Aorta (tissue), 5 donors: ENCODE measurements at places on chromosomes 5 and 9. TPM values are rescaled to one million over a fixed set of nuclear protein-coding genes. Genes with fewer than 3 reads are reported as not detected.
A peak's percentile ranks its signal among the peaks of the same experiment; 100 is the strongest.

Gene SPATA31C1
- total RNA-seq: not detected

- no peak for DNase-seq
Measured at GRCh38 chr5:63152871-63153270, 574.3 kb downstream of the LRRC70 start.

- DNase-seq: no peak
Measured at GRCh38 chr9:96423322-96423984, 5.3 kb upstream of the ZNF367 start.

GRCh38 chr5:19270153-19270552 is 717.8 kb downstream of the CDH18 start:
- DNase-seq: no peak

GRCh38 chr5:142529626-142530278 is 156.1 kb downstream of the FGF1 start:
- no peak for DNase-seq

Gene PRRX2
- 51.9 TPM for total RNA-seq

Gene TRPM3
- 1.5 TPM for total RNA-seq

DNA sequence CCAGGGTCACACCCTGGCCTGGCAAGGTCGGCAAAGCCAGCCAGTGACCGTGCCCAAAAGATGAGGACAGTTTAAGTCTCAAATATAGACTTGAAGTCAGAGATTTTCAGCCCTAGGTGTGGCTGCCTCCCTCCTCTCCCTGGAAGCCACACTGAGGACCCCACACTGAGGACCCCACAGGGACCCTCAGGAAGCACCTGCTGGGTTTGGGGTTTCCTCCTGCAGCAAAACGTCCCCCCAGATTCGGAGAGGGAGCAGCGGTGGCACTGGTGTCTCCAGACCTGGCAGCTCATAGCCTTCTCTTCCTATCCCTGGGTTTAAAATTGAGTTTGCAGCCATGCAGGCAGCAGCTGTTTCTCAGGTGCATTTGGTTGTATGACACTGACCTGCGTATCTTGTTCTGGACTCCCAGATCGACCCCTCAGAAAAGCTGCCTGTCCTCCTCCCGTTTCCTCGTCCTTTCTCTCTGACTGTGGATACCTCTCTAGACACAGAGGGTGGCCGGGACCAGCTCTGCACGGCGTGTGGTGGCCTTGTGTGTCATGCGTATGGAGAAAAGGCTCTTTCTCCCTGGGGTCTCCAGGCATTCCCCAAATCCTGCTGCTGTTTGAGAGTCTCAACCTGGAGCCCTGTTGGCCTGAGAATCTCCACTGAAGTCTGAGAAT is 36.6 kb downstream of the MRPL36 start:
- peak; percentile 20 for DNase-seq

DNA sequence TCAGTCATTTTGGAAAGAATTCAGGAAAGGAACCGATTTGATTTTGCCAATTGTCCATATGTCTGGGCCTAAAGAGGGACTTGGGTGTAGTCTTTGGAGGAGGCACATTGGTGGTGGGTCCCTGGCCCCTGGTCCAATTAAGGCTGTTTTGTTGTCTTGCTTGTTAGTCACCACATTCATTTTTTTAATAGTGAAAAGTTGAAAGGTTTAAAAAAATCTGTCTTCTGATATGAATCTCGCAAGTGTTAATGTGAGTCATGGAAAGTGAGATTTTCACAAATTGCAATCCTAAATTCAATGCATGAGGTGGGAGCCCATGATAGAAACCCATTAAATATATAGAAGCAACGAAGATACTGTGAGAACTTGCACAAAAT is 165.9 kb upstream of the OTULINL start:
- no peak for DNase-seq

DNA sequence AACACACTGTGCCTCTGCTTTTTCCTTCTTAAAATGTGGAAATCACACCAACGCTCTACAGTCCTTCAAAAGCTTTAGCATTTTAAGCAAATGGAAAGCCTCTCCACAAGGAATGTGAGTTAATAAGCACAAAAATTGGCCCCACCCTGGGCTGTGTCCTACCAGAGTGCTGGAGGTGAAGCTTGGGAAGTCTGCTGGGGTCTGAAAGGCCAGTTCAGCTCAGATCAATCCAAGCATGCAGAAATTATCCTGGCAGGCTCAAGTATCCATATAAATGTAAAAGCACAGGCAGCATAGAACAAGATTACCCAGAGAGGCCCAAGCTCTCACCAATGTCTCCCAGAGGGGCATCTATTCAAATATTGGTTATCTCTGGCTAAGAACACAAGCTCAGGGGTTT is 98.5 kb downstream of the ESM1 start:
- DNase-seq: no peak

Gene C1QTNF3
- 5.6 TPM for total RNA-seq

GRCh38 chr5:9494301-9494700 is 51.6 kb downstream of the SEMA5A start:
- no peak for DNase-seq

- DNase-seq: peak; percentile 85
Measured at GRCh38 chr5:159095151-159095721, 4.5 kb downstream of the EBF1 start.

DNA sequence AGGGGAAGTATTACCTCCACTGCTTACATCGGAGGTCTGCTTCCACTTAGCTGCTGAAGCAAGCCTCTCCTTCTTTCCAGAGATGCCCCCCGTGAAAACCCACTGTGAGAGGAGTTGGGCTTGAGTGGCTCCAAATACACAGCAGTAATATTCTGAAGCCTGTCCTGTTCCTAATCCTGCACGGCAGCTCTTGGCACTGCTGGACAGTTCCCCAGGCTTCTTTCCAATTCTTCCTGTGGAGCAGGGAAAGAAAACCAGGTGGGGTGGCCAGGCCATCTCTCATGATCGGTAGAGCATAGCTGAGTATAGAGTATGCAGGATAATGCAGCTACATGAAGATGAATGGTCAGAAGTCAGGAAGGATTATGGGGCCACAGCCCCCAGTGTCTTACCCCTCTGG is 335.3 kb downstream of the MARCHF11 start:
- DNase-seq: no peak

DNA sequence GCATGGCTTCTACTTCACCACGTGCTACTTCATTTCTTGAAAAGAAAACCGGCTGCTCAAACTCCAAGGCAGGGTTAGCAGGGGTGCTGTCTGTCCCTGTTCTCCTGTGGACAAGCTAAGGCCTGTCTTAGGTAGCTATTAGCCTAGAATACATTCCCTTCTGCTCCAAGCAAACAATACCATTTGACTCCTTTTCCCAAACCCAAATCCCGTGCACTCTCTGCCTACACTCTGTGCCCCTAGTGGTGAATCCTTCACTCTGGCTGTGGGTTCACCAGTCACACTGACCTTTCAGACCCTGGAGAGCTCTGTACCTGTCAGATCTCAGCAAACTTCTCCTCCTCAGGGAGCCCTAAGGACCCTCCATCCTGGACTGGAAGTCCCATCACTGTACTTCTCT is 211.6 kb downstream of the SLIT3 start:
- no peak for DNase-seq

- DNase-seq: no peak
Measured at GRCh38 chr9:131657037-131657377, 82.9 kb downstream of the RAPGEF1 start.

Gene PCDHB9
- total RNA-seq: 3.0 TPM

DNA sequence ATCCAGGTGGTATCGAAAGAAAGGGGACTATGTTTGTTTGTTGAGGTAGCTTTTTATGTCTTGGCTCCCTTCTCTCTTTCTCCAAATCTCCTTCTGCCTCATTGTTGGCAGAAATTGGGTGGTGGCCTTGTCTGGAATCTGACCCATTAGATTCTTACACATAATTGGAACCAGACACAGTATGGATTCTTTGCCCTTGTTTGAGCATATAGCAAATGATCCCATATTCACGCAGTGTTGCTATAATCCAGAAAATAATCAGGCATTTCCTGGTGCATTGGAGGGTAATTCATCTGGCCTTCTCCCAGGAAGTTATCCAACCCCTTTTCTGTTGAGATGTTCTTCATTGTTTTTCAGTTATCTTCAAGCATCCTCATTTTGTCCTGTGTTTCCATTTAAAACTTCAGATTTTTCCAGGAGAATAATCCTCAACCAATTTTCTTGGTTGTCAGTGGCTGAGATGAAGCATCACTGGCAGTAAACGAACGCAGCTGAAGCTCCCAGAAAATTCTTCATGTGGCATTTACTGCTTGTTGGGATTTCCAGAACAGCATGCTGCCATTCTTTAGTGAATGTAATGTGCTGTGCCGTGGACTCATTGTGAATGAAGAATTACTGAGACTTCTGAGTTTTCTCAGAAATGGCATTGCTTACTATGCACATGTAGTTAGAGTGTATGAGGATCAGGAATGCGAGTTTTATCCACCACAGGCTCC is 70.5 kb upstream of the NTRK2 start:
- DNase-seq: no peak

DNA sequence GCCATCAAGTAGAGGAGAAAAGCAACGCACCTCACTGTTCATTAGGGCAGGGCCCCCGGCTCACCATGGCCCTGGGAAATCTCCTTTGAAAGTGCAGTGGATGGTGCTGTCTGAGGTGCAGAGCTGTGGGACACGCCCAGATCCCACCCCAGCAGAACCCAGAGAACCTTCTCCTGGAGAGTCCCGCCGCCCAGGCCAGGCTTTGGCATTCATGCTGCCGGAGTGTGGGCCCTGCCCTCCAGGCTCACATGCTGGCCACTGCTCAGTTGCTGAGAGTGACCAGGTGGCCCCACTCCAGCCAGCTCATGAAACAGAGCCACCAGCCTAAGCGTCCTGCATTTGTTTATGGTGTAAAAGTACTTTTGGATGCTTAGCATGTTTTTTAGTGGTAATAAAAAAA is 23.8 kb upstream of the LRRC14B start:
- peak; percentile 64 for DNase-seq

Gene NIM1K
- total RNA-seq: 0.58 TPM

DNA sequence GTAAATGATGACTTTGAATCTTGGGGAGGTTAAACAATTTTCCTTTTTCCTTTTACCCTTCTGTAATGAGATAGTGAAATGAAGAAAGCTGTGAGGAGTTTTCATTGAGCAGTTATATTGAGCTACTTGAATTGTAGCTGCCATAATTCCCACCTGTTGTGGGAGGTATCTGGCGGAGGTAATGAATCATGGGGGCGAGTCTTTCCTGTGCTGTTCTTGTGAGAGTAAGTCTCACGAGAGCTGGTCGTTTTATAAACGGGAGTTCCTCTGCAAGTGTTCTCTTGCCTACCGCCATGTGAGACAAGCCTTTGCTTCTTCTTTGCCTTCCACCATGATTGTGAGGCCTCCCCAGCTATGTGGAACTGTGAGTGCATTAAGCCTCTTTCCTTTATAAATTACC is 258.4 kb downstream of the FER start:
- DNase-seq: no peak

Gene PCDHB5
- 4.1 TPM for total RNA-seq

DNA sequence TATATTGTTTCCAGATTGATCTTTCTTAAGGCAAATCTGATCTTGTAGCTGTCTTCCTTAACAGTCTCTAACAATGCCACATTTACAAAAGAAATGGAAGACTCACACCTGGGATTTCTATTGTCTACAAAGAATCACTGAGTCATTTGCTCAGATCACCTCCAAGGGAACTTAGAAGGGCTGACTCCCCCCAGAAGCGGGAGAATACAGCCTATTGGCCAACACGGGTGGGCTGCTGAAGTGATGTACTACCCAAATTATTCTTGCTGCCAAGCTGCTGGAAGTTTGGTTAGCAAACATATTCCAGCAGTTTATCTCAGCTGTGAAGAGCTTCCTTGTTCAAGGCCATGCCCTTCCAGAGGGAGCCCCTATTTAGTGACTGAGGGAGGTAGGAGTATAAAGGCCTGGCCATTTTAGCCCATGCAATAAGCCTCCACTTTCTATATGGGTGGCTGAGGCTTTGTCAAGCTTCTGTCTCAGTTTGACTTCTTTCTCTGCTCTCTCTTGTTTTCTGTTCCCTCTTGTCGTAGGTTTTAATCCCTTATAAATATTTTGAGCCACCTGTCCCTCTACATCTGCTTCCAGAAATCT is 379.4 kb downstream of the PRR16 start:
- DNase-seq: no peak

GRCh38 chr9:124016175-124017050 is 4.8 kb downstream of the LHX2 start:
- no peak for DNase-seq

Gene IFNK
- total RNA-seq: not detected

DNA sequence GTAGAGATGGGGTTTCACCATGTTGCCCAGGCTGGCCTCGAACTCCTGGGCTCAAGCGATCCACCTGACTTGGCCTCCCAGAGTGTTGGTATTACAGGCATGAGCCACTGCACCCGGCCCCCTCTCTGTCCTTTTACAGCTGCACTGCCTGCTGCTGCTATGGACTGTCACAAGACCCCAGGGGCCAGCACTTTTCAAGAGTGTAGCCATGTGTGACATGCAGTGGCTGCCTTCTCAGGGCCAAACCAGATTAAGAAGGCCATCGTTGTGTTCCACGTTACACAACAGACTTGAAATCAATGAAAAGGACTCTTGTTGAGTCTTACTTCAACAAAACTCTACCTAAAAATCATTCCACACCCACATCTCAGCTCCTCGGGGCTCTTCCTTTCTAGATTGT is 78.9 kb upstream of the ICE1 start:
- no peak for DNase-seq
